ENCODE measurements at places on chromosomes 16 and 17. TPM values are rescaled to one million over a fixed set of nuclear protein-coding genes. Genes with fewer than 3 reads are reported as not detected.

The ICAM2 gene
- total RNA-seq: 87.6 TPM

The SLC16A13 gene
- not detected for total RNA-seq

The TBC1D3K gene
- total RNA-seq: not detected

The GP2 gene
- not detected for total RNA-seq

The COX6A2 gene
- total RNA-seq: not detected

The CCDC40 gene
- 5.4 TPM for total RNA-seq

The HSD11B2 gene
- 0.22 TPM for total RNA-seq

The MYOCD gene
- 8.5 TPM for total RNA-seq

The SCIMP gene
- total RNA-seq: 6.8 TPM

The ZSCAN10 gene
- total RNA-seq: not detected

The GPR142 gene
- 0.22 TPM for total RNA-seq

The ALOXE3 gene
- total RNA-seq: not detected

The KRTAP2-3 gene
- not detected for total RNA-seq

The TTYH2 gene
- 7.2 TPM for total RNA-seq

The CDK5RAP3 gene
- 148 TPM for total RNA-seq

The PRR11 gene
- total RNA-seq: 4.8 TPM

The NPIPA2 gene
- total RNA-seq: 2.6 TPM

The TOM1L1 gene
- 15.9 TPM for total RNA-seq

The C17orf50 gene
- not detected for total RNA-seq

The KRT24 gene
- total RNA-seq: not detected

The KRTAP3-1 gene
- not detected for total RNA-seq

The IL21R gene
- 0.51 TPM for total RNA-seq

The PPP1R27 gene
- total RNA-seq: not detected

The ESRP2 gene
- total RNA-seq: 0.33 TPM

The SLFN5 gene
- total RNA-seq: 39.4 TPM

The VEZF1 gene
- 51.3 TPM for total RNA-seq

The OR1D5 gene
- total RNA-seq: not detected

The RHBDL3 gene
- 0.34 TPM for total RNA-seq

The CSH2 gene
- total RNA-seq: not detected

The NFE2L1 gene
- 405 TPM for total RNA-seq

The CDH13 gene
- 9.0 TPM for total RNA-seq

The TMEM235 gene
- not detected for total RNA-seq

The RHOT1 gene
- total RNA-seq: 56.6 TPM

The CACNG1 gene
- not detected for total RNA-seq

The CCL4 gene
- not detected for total RNA-seq

The CFAP97D1 gene
- 0.19 TPM for total RNA-seq

The AIPL1 gene
- total RNA-seq: not detected

The ZDHHC1 gene
- total RNA-seq: 8.6 TPM

The MAFG gene
- total RNA-seq: 14.3 TPM

The KRT36 gene
- not detected for total RNA-seq

The NHLRC4 gene
- 3.8 TPM for total RNA-seq

The DNAAF8 gene
- total RNA-seq: 1.6 TPM

The CD300LB gene
- total RNA-seq: 0.88 TPM

The RAI1 gene
- total RNA-seq: 20.0 TPM

The CCDC154 gene
- total RNA-seq: 0.22 TPM

The HS3ST4 gene
- not detected for total RNA-seq

The CHST4 gene
- not detected for total RNA-seq

The USP6 gene
- not detected for total RNA-seq

Data from subcutaneous adipose tissue (tissue), 4 donors.